Stimulated activated naive CD4-positive, alpha-beta T cell treated with Interleukin-2 at 50 U/mL for 16 hours (primary cell): ENCODE measurements at places on chromosomes 1 and 21.

DNA sequence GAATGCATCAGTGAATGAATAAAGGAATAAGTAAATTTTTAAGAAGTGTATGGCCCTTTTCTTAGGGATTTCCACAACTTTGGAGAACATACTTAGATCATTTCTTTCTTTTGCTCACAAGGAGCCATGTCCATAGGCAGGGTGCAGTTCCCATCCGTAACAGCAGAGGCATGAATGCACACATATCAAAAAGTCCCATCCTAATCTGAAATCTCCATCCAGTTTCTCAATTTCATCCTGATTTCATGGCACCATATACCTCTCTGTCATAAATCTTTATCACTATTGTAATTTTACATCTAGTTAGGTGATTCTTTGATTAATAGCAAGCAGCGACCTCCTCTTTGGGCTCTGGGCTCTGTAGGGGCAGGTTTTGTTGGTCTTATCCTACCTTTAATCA lies 359.2 kb downstream of the RRAGC start:
- DNase-seq, result no peak

DNA sequence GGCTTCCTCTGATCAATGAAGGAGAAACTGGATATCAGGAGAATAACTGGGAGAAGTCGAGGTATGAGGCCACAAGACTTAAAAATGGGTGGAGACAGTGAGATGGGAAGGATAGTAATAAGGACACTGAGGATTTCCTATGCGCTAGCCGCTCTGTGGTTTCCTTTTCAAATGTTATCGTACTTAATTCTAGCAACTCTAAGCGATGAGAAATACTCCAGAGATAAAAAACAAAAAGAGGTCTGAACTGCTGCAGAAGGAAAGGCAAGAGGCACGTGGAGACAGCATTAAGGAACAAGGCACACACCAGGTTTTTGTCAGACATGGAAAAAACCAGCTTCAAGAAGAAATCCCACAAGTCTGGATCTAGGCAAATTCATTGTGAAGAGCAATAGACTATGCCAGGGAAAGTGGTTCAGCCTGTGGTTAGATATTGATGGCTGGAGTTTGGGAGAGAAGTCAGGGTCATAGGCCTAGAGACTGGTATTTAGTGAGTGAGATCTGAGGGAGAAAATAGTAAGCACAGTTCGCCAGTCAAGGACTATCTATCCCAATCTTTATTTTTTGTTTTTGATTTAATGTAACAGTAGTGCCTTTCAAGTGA lies 5.3 kb downstream of the CLCA2 start:
- no peak for DNase-seq

DNA sequence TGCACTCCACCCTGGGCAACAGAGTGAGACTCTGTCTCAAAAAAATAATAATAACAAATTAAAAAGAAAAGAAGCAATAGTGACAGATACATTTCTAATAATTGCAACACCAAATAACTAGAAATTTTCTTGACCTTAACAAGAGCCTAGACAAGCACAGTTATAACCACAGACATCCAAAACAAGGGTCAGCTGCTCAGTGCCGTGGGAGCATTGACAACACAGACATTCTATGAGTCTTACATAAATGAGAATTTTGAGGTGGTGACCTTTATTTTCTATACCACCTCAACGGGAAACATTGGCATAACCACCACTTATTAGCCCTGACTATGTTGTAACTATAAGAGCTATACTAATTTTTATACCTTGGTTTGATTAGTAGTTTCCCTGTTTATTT lies 156.1 kb downstream of the NR5A2 start:
- no peak for DNase-seq

DNA sequence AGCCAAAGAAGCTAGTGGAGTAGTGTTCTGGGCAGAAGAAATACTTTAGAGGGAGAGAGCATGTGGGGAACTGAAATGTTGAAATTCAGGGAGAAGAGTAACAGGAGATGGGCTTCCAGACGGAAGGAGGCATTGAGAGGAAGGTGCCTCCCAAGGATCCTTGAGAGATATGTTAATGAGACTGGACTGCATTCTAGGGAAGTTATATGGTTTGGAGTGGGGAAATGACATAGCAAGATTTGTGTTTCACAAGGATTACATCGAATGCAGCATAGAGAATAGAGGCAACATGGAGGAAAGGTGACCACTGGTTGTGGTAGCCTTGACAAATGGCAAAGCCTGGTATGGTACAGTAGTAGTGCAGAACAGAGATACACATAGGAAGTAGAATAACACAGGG lies 160.5 kb upstream of the HMCN1 start:
- no peak for DNase-seq

DNA sequence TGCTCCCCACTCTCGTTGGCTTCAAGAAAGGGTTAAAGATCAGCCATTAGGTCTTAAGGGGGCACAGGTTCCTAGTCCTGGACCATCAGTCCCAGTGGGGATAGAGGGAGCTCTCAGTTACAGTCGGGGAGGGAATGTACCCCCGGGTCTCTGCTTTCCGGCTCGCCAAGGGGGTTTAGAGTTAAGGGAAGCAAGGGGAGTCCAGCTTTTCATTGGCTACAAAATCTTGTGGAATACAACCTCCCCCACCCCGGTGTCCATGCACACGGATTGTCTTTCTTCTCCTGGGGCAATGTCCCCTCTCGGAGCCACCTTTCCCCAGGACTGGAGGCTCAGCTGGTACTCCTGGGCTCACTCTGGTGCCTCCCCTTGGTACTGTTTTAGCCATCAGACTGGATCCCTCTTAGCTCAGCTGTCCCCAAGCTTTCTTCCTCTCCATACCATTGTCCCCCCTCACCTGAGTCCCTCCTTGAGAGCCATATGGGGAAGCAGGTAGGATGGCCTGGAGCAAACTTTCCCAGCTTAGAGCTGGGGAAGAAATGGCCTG lies at the start of gene A3GALT2:
Gene A3GALT2, minus strand, starts transcription at position 480 of the 547 bp plus-strand sequence. Its CDS starts 0 bp downstream, at position 480.
- DNase-seq, result no peak

DNA sequence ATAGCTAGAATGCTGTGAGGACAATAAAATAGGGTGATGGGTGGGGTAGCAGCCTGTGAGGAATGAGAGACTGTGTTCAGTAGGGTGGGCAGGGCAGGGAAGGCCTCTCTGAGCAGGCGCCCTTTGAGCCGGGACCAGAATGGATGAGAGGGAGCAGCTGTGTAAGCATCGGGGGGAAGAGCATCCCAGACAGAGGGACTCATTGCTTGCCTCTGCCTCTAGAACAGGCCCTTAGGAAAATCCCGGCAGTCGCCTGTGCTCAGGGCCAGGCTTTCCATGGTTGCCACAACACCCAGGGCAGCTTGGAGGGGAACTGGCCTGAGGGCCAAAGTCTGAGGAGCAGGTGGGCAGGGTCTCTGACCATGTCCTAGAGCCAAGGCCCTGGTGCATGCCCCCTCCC lies 774 bp downstream of the SLC2A7 start:
- DNase-seq, result no peak

DNA sequence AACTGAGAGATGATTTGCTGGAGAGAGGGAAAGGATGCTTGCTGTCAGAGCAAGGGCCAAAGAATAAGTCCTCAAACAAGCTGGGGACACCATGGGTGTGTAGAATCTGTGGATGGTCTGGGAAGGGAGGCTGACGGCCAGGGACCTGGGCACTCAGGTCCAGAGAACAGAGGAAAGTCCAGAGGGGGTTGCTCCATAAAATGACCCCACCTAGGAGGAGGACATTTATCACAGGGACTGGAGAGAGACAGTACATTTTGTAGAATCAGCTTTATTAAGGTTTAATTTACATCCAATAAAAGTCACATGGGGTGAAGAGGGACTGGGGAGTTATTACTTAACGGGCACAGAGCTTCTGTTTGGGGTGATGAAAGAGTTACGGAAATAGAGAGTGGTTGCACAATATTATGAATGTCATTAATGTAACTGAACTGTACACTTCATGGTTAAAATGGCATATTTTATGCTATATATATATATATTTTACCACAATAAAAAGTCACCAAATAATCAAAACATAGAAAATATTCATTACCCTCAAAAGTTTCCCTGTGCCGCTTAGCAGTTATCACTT lies 73.0 kb upstream of the ABCD3 start:
- no peak for DNase-seq

- no peak for DNase-seq
These were observed 84.7 kb downstream of the LRRC53 start for GRCh38 chr1:74427681-74428080.

- no peak for DNase-seq
These were observed 58.6 kb downstream of the ATP5PO start for GRCh38 chr21:33856893-33857527.

DNA sequence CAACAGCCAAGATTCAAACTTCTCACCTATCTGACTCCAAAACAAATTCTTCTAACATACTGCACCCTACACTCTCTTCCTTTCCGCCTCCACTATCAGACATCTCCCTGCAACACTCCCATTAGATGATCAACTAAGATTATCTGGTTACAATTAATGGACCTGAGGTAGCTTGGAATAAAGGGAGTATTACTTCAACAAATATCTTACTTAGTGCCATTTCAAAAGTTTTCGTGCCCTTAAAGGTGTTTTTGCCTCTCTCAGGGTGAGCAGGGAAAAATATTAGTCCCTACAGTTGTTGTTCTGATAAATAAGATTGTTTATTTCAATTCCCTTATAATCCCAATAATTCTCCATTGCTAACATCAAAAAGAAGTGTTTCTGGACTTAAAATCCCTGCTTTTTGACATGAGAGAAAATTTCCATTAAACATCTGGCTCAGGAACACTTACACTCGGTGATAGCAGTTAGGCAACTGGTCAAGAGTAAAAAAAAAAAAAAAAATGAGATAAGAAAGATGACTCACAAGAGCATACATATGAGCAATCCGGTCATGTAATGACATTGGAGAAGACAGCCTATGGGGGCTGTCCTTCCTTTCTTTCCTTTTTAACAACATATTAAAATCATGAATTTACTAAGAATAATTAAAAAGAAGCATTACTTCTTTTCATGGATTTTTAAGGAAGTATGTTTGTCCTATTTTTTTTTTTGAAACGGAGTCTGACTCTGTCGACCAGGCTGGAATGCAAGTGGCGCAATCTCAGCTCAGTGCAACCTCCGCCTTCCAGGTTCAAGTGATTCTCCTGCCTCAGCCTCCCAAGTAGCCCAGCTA lies 7.6 kb downstream of the RSBN1 start:
- DNase-seq, result no peak

- DNase-seq, result no peak
These were observed 415.8 kb downstream of the SETD4 start for GRCh38 chr21:35644523-35644922.

DNA sequence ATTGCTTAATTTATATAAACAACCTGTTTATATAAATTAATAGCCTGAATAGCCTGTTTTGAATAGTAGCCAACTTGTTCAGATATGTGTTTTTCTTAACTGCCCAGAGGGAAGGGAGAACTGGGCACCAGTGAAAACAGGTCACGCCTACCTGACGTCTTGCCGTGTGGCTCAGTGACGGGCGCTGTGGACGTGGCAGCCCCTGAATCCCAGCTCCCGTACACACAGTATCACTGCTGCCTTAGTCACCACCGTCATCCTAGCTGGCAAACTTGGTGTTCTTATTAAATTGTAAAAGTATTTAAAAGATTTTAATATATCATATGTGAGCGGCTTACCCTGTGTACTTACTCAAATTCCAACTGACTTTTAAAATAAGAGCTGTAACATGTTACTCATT lies 35.4 kb upstream of the TRAPPC10 start:
- no peak for DNase-seq

GRCh38 chr1:6423321-6423999 lies 1.1 kb upstream of the ESPN start:
- peak; percentile 69 for DNase-seq

- no peak for DNase-seq
These were observed 77.8 kb upstream of the CD55 start for GRCh38 chr1:207243442-207244408.

DNA sequence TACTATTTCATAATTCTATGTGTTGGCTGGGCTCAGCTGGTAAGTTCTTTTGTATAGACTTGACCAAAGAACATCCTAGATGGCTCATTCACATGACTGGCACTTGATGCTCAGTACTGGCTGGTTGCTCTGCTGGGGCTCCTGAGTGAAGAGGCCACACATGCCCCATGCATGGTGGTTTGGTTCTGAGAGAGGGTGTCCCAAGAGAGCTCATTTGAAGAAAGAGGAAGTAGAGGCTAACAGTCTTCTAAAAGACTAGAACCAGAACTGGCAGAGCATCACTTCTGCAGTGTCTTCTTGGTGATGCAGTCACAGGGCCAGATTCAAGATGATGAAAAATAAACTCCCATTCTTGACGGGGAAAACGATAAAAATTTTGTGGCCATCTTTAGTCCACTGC lies 5.2 kb upstream of the BACH1 start:
- no peak for DNase-seq

DNA sequence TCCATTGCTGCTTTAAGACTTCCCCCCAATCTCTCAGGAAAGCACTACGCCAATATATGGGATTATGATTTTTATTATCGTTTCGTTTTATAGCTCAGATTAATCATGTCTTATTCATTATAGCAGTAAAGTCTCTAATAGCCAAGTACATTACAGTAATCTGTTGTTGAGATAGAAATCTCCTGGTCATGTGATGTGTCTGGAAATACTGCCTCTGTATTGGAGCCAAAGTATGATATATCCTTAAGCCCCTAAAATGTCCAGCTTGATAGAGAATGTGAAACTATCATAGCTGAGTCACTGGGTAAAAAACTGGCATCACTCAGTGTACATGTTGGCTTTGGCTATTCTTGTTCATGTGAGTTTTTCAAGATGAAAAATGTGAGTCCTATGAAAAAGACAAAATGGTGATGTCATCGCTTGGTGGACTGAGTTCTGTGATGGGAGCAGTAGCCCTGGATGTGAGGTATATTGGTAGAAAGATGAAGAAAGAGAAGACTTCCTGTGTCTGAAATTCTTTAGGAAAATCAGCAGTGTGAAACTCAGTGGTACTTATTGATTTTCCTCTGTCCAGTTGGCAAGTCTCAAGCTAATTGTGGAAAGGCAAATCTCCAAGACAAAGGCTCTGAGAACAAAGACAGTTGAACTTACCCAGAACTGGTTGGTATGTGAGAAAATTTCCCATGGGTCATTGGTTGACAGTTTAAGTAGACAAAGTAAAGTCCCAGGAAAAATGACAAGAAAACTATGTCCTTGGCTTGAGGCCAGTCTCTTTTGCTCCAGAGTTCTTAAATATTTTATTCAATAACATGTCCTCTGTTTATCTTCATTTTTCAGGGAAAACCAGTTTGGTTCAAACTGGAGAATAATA lies 76.2 kb downstream of the BRINP2 start:
- no peak for DNase-seq

DNA sequence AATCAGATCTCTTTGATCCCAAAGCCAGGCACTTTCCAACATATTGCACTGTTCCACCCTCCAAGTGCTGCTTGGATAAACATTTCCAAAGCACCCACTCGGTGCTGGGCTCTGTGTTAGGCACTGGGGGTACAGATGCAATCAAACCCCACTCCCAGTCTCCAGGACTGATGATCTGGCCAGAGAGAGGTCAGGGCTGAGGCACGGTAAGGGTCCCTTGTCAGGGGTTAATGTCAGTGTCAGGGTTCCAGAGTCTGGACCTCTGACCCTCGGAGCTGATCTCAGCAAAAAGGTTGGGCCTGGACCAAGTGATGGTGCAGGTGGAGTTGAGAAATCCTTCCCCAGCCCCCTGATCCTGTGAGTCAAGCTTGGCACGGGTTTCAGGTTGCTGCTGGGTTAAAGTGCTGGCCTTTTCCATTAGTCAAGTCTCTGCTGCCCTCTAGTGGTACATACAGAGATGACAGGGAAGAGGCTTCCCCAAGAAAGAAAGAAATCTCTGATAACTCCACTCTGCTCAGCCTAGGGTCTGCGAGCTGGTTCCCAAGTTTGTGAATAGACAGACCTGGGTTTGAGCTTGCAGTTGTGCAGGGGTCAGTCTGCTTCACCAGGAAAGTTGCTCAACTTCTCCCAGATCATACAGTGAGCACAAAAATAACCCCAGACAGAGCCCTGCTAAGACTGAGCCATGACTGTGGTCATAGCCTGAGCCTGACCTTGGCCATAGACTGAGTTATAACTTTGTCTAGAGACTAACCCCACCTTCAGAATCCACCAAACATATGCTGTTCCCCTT lies 74.6 kb downstream of the DMRTA2 start:
- peak; percentile 2 for DNase-seq
